ENCODE measurements at places on chromosomes 3 and 15. TPM values are rescaled to one million over a fixed set of nuclear protein-coding genes. Genes with fewer than 3 reads are reported as not detected.

Gene FRMD5
- 5.4 TPM for total RNA-seq

Gene SPTSSB
- total RNA-seq = not detected

Gene HAPLN3
- 5.9 TPM for total RNA-seq

Gene SLC12A8
- 2.2 TPM for total RNA-seq

Gene MAGI1
- total RNA-seq = 26.4 TPM

Gene GRAMD1C
- total RNA-seq = 5.0 TPM

Gene STRIT1
- total RNA-seq = not detected

Gene GYG1
- 90.3 TPM for total RNA-seq

Gene UBE2E1
- total RNA-seq = 87.8 TPM

All from IMR-90 (cell line).